Fibroblast of skin of left quadriceps (primary cell): ENCODE measurements at places on chromosomes 3 and 15.
A peak's percentile ranks its signal among the peaks of the same experiment; 100 is the strongest.

GRCh38 chr3:61155701-61156292 lies 95.5 kb downstream of the FHIT start:
- DNase-seq, result no peak

DNA sequence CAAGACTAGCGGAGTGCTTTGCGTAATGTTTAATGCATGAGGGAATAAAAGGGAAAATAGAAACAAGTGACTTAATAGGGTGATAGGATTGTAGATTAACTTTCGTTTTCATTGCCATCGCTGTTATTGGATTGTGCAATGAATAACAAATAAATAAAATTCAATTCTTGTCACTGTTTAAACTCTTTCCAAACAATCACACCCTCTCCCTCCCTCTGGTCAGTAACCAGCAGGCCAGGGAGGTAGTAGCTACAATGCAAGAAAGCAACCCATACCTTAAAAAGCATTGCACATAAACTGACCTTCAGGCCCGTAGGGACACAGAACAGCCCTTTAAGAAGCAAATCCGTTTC lies 705 bp upstream of the TFRC start:
- no peak for DNase-seq

DNA sequence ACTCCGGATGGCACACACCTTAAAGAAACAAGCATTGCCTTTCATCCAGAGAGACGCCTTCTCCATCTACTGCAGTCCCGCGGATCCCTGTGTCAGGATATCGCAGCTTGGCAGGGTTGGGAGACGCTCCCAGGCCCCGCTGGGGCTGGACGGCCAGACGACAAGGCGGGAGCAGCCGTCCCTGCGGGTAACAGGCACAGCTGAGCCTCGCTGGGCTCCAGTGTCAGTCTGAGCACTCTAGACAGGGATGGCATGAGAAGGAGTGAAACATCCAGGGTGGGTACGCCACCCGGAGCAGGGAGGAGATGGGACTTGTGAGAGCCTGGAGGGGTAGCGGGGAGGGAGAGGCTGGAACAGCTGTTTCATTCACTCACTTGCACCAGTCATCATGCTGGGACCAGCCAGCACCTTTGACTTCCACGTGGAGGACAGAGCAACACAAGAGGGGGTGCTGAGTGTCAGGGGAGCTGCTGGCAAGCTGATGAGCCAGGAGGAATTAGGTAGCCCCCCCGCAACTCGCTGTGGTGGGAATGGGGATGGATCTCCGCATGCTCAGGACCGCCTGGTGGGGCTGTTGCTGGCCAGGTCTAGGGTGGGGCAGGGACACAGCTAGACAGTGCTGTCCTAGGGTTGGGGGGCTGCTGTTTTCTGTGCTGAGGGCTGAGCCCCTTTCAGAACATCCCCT lies 31.6 kb upstream of the SNRPA1 start:
- DNase-seq, result no peak

DNA sequence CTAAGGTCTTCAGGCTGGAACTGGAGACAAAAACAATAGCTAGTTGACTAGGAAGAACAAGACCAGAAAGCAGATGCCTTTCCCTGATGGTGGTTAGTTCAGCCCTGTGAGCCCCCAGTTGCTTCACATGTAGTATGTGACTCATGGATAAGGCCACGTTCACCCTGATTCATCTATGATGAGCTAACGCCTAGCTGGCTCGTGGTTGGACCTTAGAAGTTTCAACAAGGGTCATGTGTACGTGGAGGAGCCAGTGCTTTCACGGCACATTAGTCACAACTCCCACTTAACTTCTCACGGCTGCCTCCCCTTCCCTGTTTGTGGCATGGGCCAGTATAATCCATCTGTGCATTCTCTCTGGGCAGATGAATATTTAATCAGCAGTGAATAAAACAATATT lies 20.6 kb downstream of the COL8A1 start:
- peak; percentile 93 for DNase-seq

DNA sequence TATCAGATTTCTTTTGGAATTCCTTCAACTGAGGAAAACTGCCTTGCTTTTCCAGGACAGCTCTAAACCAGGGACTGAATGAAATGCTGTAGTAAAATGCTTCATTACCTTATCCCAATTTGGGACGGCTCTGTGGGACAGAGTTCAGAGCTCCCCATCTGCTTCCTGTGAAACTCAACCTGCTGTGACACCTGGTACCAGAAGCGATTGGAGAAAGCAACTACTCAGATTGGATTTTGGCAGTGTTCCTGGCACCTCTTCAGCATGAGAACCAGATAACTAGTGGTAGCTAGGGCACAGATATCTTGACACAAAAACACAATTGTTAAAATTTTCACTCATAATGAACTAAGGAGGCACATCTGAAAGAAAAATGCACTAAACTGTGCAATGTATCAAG lies 539.1 kb downstream of the SI start:
- DNase-seq, result no peak

DNA sequence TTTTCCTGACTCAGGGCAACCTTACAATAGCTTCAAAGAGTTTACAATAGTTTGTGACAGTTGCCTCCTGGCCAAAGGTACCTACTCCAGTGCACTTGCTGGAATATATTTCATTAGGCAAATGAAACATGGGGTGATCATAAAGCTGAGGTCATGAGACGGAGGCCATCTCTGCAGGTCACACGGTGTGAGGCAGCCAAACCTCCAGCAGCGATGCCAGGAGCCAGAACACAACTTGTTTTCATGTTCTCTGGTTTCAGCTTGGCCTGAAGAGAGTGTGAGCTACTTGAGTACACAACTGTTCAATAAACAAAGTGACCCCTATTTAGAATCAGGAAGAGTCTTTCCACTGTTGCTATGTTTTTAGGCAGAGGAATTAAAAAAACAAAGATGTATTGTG lies 42.7 kb upstream of the PYGO1 start:
- no peak for DNase-seq

GRCh38 chr3:42504334-42505127 lies 2.1 kb downstream of the VIPR1 start:
- DNase-seq, result no peak

DNA sequence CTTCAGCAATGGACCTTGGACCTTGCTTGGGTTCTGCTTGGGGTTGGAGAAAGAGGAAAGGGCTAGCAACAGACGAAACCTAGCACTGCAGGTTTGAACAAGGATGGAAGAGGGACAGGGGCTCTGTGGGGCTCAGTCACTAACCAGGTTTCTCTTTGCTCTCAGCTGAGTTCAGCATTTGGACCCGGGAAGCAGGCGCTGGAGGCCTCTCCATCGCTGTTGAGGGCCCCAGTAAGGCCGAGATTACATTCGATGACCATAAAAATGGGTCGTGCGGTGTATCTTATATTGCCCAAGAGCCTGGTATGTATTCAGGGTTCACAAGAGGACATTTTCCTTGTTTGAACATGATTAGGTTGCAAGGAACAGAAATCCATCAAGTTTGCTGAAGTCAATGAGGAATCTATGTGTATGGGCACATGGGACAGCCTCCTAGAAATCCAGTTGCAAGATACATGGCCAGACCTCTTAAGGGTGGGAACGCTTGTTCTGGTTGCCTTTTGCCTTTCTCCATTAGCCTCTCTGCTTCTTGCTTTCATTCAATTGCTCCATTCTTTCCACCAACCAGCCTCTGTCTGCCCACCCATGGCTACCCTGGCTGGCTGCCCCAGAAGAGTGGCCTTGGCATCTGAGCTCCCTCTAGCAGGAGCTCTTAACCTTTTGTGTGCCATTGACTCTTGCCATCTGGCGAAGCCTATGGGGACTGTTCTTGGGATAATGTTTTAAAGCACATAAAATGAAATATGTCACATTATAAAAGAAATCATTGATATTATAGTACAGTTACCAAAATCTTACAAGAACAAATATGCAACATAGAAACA lies 55.9 kb downstream of the DNASE1L3 start:
- no peak for DNase-seq

DNA sequence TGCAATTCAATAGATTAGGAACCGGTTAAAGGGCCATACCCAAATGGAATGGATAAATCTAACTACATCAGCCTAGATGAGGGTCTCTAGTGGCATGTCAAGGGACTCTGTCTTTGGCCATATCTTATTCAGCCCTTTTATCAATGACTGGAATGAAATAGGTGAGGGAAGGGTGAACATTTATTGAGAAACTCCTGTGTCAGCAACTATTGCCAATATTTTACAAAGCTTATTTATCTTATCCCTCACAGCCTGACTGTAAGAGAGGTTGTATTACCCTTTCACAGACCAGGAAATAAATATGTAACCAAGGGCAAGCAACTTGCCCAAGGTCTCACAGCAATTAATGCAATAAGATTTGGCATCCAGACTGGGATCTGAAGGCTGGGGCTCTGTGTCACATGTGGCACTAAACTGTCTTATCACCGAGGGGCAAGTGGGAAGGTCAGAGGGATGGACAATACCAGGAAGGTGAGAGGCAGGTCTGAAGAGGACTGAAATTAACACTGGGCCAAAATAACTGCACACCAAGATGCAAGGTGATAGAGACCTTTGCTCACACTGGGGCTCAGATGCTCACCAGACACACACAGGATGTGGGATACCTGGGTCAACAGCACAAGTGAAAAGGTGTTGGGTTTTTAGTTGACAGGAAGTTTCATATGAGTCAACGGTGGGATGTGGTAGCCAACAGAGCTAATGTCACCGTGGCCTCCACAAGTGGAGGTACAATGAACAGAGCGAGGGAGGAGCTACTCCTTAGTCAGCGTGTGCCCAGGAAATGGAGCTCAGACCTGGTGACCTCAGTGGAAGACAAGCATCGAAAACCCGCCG lies 261.3 kb downstream of the RPLP1 start:
- DNase-seq, result no peak

GRCh38 chr3:1026395-1026794 lies 66.4 kb upstream of the CNTN6 start:
- no peak for DNase-seq

DNA sequence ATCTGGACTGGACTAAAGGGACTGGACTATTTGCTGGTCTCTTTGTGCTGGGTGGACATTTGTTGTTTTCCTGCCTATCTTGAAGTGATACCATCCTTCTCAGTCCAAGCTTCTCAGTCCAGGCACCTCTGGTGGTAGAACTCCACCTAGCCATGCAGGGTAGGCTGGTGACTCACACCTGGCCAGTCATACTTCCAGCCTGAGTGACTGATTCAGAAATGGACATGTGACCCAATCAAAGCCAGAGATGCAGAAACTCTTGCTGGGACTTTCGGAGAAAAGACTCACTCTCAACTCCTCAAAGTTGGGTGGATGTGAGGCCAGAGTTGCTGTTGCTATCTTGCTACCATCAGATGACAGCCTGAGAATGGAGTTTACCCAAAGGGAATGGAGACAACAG lies 5.6 kb upstream of the ASB14 start:
- no peak for DNase-seq

DNA sequence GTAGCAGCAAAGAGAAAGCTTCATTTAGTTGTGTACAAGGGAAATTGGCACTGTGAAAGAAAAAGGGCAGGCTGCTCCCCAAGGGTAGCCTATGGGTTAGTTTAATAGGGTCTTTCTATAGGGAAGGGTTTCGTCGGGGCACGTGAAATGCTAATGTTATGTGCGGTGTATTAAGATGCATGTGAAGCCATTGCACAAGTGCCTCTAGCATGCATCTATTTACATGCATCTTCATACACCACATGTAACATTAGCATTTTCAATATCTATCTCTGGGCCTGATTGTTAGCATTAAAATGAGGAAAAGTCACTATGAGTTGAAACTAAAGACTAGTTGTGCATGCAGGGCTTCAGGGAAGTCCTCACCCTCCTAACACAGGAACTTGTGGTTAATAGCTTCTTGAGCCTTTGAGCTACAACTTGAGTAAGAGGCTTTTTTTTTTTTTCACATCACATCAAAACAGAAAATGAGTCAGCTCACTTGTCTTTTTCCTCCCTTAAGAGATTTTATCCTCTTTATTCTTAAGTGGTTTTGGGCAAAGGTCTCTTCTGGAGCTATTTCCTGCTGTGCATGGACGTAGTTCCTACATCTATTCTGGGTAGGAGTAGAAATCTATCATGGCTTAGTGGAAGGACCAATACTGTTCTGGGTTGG lies 613.4 kb downstream of the ZPLD1 start:
- no peak for DNase-seq

DNA sequence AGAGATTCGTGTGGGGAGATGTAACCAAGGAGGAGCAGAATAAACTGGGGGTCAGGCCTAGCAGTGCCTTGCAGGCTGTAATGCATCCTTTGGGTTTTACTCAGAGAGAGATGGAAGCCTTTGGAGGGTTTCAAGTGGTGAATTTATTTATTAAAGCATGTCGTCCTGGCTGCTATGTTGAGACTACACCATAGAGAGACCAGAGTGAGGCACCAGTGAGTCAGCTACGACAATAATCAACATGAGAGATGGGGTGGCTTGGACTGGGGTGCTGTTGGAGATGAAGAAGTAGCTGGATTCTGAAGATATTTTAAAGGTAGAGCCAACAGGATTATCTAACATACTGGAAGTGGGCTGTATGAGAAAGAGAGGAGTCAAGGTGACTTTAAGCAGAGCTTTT lies 335.3 kb upstream of the ARHGEF26 start:
- no peak for DNase-seq

DNA sequence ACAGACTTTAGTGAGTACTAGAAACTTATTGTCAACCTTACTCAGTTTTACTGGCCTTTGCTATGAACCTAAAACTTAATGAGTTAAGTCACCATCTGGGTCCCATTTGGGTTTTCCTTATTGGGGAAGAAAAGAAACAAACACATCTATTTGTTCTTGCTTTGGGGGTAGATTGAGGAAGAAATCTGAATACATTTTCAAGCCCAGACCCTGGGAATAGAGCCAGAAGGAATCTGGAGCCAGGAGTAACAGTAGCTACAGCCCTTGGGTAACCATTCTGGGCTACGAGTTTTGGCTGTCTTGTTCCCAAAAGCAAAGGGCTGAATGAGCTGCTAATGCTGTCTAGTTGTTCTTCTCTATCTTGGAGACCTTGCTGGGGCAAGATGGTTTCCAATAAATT lies 16.5 kb downstream of the SLC12A1 start:
- no peak for DNase-seq

DNA sequence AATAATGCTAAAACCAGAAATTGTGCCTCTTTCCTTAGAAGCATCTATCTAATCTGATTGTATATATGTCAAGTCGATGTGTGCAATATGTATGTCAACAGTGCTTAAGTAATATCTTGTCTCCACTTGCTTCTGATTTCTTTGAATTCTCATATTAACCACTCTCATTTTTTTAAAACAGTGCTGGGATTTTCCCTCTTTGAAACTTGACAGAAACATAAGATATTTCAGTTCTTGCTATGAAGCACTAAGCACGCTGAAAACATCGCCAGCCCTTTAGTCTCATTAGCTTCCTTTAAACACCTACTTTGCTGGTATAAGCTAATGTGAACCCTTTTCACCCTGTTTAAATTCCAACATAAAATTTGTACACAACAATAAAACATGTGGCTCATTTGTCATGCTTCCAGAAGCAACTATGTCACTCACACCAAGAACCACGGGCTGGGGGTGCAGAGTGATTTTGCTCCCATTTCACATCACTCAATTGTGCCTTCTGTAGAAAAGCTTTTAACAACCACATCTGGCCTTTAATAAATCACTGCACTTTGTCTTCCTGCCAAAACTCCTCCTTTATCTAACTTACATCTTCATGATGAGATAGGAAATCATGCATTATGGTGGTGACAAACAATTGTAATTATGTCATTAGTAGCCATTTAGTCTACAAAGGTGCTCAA lies 185.2 kb downstream of the FOXP1 start:
- no peak for DNase-seq

- no peak for DNase-seq
Measured at GRCh38 chr3:98755601-98756000, 7.5 kb upstream of the ST3GAL6 start.
